ENCODE measurements at places on chromosomes 5 and 9.

DNA sequence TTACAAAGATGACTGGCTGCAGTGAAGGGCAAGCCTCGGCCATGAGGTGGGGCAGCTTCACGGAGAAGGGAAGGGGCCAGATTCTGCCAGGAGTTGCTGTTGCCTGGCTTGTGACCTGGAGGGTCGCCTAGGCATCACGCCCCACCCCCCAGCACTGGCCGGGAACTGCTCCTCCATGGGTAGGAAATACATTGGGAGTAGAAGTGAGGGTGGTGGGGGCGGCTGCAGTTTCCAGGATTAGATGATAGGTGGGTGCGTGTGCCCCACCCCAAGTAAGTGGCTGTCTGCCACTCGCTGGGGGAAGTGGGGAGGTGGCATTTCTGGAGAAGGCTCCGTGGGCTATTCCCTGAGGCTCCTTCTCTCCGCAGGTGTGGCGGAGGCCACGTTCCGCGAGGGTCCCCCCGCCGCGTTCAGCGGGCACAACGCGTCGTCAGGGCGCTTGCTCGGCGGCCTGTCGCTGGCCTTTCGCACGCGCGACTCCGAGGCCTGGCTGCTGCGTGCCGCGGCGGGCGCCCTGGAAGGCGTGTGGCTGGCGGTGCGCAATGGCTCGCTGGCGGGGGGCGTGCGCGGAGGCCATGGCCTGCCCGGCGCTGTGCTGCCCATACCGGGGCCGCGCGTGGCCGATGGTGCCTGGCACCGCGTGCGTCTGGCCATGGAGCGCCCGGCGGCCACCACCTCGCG lies 16.9 kb downstream of the CRB2 start:
- DNase-seq, result no peak

GRCh38 chr9:35661756-35662350 lies 3.1 kb downstream of the ARHGEF39 start:
- DNase-seq, result no peak

DNA sequence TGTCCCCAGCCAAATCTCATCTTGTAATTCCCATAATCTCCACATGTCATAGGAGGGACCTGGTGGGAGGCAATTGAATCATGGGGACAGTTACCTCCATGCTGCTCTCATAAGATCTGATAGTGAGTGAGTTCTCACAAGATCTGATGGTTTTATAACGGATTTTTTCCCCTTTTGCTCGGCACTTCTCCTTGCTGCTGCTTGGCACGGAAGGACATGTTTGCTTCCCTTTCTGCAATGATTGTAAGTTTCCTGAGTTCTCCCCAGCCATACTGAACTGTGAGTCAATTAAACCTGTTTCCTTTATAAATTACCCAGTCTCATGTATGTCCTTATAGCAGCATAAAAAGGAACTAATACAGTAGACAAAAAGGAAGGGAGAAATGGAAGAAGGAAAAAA lies 76.7 kb upstream of the CCNG1 start:
- no peak for DNase-seq

DNA sequence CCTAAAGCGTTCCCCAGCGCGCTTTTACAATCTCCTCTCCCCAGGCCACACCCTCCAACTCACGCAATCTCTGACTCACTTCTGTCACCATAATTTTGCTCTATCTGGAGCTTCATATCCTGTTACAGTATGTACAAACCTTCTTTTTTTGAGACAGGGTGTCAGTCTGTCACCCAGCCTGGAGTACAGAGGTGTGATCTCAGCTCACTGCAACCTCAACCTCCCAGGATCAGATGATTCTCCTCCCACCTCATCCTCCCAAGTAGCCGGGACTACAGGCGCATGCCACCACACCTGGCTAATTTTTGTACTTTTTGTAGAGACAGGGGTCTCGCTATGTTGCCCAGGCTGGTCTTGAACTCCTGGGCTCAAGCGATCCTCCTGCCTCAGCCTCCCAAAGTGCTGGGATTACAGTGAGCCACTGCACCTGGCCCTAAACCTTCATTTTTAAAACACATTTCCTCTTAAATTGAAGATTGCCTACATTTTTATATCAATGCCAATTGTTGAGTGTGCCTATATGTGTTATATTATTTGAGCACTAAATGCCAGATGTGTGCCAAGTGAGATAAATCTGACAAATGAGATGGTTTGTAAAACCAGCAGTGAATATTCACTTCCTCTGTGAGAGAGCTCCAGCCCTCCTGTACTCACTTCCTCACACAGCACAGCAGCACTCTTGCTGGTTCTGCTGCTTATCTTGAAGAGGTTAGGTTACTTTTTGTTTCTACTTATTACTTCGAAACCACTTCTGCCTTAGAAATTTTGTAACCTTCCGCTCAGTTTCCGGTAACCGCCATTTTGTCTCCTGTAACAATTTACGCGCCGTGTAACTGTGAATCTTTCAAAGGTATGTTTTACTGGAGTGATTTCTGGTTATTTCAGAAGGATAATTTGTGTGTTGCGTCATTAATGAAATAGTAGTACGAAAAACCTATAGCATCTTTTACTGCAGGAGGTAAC lies 57.9 kb downstream of the DOCK8 start:
- no peak for DNase-seq

DNA sequence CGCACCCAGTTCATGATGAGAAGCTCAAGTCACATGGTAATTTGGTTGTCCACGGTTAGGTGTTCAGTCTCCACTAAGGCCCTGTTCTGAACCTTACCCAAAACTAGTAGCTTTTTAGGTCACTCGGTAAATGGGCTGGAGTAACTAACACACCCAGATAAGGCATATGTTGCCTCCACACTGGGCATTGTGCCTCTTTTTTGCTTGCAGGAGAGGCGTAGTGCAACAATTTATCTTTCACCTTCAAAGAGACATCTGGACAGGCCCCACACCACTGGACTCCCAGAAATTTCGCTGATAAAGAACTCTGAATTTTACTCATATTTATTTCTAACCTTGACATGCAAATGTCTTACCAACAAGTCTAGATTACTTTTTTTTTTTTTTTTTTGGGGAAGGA lies 16.8 kb upstream of the PTGES start:
- no peak for DNase-seq

- DNase-seq, result no peak
Measured at GRCh38 chr5:163770625-163771024, 265.2 kb downstream of the MAT2B start.

DNA sequence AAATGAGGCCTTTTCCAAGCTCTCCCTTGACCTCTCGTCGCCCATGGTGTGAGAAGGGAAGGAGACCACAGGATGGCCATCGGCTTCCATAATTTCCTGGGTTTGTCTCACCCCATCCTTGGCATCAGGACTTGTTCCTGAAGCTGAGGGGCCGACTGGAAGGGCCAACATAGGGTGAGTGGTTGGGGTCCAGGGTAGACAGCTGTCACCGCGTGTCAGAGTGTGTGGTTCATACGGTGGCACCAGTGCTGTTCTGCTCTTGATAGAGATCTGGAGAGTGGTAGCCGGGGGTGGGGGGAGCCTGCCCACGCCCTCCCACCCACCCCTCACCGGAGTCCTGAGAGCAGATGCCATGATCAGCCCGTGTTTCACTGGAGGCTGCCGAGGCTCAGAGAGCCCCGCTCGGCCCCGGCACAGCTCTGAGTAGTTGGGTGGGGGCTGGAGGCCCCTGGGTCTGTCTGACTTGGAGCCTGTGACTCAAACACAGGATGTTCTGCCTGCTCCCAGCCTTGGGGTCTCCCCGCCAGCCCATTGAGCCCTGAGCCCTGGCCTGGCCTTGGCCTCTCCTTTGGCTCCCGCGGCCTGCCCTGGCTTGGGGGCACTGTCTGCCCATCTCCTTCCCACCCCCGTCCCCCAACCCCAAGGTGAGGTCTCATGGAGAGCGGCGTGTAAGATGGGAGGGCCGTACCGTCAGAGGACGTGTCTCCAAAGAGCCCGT lies 53.1 kb upstream of the IER5L start:
- no peak for DNase-seq

DNA sequence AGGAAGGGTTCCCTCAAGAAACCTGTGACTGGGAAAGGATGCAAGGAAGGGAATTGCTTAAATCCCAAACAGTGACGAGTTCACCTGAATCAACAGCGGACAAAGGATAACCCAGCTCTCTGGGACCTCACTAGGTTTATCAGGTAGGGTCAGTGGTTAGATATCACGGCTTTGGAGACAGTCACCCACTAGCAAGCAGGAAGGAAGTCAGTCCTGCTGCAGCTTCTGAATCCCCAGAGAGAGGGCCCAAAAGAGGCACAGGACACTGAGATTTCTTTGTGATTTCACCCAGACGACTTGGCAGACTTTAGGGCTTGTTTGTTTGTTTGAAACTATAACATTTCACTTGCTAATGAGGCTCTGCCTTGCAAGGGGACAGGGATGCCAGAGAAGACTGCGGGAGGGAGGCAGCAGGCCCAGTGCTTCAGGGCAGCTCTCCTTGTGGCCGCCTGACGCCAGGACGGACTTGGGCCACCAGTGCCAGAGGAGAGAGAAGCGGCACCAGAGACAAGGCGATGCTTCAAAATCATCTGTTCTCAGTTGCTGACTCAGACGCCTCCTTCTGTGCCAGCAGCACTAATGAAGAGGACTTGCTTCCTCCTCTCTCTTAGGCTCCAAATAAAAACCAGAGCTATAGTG lies 275.6 kb upstream of the SLC30A5 start:
- no peak for DNase-seq

DNA sequence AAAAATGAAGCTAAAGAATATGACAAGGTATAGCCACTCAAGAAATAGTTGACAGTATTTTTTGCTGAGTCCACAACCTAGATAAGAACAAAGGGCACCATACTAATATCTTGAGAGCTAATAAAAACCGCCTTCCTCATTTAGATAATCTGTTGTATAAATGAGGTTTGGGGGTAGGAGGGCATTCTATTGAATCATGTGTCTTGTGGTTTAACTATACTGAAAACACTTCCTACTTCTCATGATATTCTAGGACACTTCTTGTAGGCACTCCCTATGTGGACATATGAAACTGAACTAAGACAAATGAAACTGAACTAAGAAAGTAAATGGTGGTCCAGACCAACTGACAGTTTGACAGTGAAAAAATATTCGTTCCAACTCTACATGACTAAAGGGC lies 1268.5 kb upstream of the C9orf72 start:
- DNase-seq, result no peak

DNA sequence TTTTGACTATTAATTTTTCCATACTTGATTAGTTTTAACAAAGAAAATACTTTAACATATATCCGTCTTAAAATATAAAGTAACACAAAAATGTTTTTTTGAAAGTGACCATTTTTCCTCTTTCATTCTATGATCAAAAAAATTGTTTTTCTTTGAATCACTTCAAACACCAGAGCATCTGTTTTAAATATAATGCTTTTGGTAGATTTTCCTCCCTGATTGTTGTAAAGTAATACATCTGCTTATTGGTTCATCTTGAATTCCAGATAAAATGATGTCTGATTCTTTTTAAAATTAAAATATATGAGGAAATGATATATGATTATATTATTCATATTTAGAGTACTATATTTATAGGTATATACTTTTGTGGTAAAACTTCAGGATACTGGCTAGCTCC lies 76.2 kb upstream of the LPAR1 start:
- no peak for DNase-seq

DNA sequence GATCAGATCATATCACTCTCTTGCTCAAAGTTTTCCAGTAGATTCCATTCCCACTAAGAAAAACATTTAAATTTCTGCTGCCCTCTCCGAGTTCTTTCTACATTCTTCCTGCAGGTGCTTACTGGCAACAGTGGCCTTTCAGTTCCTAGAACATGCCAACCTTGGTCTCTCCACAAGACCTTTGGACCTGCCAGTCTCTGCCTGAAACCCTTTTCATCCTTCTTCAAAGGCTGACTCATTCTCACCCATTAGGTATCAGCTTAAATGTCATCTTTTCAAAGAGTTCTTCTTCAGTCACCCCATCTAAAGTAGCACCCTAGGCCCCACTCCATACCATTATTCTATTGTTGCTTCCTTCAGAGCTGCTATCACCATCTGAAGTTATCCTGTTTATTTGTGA lies 21.8 kb downstream of the PPIC start:
- no peak for DNase-seq

DNA sequence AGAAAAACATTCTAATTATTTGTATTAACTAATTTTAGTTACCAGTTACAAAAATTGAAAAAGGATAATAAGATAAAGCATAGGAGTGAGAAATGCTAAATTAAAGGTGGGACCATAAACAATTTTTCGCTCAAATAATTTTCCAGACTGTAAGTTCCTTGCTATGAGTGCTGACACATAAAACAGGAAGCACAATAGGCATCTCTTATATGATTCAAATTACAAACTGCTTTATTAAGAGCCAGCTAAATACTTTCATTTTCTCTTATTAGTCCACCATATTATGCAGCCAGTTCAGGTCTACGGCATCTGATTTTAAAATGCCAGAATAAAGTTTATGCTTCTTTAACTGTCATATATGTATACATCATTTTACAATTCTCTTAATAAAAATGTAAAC lies 4.4 kb downstream of the RC3H2 start:
- no peak for DNase-seq

DNA sequence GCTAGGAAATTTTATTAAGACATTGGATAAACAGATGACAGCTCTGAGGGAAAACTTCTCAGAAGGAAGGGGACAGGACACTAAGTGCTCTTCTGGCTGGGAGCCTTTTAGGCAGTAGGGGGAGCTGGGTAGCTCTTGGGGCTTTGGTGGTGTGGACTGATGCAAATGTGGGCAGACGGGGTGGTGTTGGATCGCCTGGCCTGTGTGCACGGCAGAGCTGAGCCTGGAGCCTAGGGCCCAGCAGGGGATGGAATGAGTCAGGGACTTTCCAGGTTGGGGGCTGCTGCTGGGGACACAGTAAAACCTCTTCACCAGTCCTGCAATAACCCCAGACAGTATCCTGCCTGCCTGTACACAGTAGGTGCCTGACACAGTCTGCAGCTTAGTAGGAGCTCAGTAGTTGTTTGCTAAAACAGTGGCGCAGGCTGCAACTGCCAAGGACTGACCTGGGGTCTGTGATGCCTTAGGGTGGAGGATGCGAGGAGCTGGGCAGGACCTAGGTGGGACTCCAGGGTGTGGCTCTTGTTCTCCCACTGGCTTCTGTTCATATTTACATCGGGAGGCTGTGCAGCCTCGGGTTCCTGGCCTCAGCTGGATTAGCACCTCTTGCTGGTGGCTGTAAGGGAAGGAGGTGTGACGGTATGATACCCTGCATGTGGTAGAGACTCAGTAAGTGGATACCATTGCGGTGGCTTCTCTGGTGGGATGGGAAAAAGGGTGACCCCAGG lies 83.8 kb downstream of the DAB2IP start:
- no peak for DNase-seq

DNA sequence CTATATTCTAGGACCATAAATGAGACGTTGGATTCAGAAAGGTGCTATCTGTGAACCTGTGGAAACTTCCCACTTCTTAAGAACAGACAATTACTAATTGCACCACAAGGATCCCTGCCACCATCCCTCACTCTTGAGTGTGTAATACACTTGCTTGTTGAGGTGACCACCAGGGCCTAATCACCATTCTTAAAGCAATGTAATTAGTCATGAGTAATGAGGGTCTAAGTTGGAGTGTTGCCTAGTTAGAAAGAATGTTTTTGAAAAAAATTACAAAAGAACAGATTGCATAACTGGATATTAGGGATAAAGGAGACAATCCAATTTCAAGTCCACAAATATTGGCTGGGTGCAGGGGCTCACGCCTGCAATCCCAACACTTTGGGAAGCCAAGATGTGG lies 56.9 kb upstream of the TRIO start:
- DNase-seq, result no peak

- DNase-seq, result no peak
Measured at GRCh38 chr5:84578226-84578625, 193.5 kb upstream of the EDIL3 start.

All from glomerular endothelial cell (primary cell).